ENCODE measurements at places on chromosomes 1 and 21.

- peak; percentile 3 for DNase-seq
Measured at GRCh38 chr1:13663969-13664368, 36.0 kb upstream of the PRDM2 start.

DNA sequence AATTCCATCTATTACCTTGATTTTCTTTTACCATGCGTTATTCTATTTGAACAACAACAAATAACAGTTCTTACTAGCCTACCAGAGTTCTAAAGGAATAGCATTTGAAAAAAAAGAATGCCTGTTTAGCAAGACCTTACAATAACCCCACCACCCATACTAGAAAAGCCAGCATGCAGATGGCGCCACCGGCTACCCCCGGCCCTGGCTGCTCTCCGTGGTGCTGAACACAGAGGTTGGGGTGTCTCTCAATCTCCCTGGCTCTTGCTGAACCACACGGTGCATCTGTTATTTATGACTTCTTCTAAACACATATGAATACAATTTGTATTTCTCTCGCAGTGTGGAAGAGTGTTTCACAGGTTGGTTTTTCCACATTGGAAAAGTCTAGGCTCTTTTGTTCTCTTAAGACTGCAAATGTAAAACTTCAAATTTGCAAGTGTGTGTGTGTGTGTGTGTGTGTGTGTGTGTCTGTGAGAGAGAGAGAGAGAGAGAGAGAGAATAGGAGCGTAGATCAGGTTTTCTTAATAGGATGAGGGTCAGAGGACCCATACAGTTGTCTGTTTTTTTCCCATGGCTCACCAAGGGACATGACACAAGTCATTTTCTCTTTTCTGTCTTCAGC lies 13.6 kb downstream of the GRIK3 start:
- no peak for DNase-seq

DNA sequence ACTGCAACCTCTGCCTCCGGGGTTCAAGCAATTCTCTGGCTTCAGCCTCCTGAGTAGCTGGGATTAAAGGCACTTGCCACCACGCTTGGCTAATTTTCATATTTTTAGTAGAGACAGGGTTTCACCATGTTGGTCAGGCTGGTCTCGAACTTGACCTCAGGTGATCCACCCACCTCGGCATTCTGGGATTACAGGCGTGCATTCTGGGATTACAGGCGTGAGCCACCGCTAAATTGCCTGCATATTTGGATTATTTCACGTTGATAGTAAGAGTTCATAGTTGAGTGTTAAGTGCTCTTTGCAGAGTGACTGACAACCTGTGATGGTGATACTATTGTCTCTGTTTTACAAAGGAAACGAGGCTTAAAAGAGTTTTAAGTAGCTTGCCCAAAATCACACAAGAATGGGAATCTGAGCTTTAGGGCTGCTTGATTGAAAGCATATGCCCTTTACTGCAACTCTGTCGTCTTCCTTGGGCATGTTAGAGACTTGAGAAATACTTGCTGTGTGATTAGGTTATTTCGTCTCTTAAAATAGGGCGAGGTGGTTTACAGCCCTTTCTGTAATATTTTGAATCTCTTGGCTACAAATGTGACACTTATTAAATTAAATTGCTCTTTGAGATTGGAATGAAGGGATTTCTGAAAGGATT lies 12.4 kb downstream of the CDC42 start:
- no peak for DNase-seq

- no peak for DNase-seq
Measured at GRCh38 chr1:246258250-246258649, 248.8 kb downstream of the SMYD3 start.

DNA sequence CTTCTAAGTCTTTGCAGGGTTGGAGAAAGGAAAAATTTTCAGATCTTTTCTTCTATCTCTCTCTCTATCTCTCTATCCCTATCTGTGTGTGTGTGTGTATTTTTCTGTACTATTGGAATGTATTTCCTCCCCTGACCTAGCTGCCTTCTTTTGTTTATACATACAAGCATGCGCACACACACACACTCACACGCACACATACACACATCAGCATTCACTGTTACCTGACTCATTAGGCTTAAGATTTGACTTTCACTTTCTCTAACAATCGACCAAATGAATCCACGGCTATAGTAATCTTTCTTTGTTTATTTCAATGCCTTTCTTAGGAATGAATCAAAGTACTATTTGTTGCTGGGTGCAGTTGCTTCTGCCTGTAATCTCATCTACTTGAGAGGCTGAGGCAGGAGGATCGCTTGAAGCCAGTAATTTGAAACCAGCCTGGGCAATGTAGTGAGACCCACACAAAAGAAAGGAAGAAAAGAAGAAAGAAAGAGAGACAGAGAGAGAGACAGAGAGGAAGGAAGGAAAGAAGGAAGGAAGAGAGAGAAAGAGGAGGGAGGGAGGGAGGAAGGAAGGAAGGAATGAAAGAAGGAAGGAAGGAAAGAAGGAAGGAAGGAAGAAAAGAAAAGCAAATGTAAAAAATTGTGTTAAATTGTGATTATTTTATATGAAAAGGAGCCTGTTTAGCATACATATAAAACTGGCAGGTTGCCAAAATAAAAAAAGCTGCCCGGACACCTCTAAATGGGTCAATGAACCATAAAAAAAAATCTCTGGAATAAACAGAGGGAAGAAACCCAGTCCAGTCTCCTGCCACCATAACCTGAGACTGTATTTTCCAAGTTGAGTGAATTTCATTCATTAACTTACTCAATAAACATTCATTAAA lies 206.8 kb downstream of the ZNF326 start:
- peak; percentile 2 for DNase-seq

GRCh38 chr1:113282893-113283285 lies 107.4 kb upstream of the MAGI3 start:
- no peak for DNase-seq

- DNase-seq = no peak
Measured at GRCh38 chr1:216457356-216457755, 34.1 kb upstream of the USH2A start.

DNA sequence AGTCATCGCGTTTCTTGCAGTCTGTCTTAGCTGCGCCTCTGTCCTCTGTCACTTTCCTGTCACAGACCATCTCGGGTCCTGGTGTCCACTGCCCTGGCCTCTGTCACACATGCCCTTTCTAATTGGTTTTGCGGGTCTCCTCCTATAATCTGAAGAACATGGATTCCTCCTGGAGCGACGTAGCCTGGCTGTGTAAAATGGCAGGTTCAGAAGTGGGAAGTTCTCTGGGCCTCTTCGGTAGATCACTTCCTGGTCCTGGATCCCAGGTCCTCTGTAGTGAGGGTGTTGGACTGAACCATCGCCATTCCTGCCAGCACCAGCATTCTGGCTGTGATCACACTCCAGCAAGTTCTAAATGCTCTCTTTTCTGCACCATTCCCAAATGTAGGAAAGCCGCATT lies 857 bp downstream of the FAM3B start:
- no peak for DNase-seq

GRCh38 chr1:195981448-195982139 lies 626.6 kb downstream of the KCNT2 start:
- DNase-seq = peak; percentile 61

GRCh38 chr21:38913120-38913892 lies 107.6 kb downstream of the ETS2 start:
- DNase-seq = peak; percentile 75

- no peak for DNase-seq
Measured at GRCh38 chr1:237105826-237106225, 63.8 kb downstream of the RYR2 start.

GRCh38 chr1:200153277-200154055 lies 126.0 kb downstream of the NR5A2 start:
- DNase-seq = no peak

GRCh38 chr1:221806984-221807383 lies 65.1 kb upstream of the DUSP10 start:
- no peak for DNase-seq

DNA sequence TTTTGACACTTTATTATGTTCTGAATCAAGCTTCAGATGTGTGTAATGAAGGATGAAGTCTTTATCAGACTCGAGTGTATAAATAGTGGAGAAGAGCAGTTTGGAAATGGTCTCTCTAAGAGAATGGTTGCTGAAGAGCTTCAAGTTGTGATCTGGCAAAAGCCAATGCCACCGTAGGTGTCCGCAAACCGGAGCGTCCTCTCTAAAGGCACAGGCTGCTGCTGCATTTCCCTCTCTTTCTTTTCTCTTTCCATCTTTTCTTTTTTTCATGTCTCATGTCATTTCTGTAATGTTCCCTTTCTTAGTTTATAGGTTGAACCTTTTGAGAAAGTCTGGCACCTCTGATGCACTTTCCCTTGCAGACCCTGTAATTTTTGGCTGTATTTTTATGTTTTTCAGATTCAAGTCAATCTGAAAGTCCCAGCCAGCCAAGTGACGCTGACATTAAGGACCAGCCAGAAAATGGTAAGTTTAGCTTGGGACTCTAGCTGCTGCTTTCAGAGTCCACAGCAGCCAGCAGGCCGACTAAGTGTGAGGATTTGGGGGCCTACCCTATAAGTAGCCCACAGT lies 194.8 kb downstream of the NFIA start:
- no peak for DNase-seq

DNA sequence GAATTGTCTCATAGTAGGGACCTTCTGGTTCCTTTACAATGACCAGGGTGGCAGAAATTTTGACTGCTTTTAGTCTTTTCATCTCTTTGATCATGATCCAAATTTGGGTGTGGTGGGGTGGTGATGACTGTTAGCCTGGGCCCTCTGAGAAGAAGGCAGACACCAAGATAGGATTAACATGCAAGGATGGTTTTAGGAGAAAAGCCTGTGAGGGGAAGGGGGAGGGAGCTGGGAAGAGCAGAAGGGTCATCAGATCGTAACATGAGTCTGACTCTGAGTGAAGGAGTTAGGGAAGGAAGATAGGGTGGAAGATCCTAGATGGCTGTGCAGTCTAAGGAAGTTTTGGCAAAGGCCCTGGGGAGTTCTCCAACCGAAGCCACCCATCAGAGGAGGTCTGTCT lies 28.5 kb upstream of the CAMSAP2 start:
- no peak for DNase-seq

DNA sequence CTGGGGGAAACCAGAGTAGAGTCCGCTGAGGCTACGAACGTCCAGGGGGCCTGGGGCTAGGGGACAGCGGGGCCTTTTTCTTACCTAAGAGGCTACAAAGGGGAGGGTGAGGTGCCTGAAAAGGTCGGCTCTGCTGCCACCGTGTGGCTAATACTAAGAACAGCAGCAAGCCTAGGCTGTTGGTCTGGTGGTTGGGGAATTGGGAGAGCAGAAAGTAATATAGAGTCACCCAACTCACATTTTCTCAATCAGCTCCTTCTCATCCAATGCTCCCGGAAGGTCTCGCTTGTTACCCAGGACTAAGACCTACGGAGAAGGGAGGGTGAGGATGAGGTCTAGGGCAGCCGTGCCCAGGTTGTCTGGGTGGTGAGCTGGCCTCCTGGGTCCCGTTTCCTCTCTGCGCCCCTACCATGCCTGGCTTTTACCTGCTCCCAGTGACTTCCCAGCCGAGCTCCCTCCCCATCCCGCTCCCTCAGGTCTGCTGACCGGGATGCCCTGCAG lies 9.3 kb downstream of the ARL8A start:
- peak; percentile 70 for DNase-seq

DNA sequence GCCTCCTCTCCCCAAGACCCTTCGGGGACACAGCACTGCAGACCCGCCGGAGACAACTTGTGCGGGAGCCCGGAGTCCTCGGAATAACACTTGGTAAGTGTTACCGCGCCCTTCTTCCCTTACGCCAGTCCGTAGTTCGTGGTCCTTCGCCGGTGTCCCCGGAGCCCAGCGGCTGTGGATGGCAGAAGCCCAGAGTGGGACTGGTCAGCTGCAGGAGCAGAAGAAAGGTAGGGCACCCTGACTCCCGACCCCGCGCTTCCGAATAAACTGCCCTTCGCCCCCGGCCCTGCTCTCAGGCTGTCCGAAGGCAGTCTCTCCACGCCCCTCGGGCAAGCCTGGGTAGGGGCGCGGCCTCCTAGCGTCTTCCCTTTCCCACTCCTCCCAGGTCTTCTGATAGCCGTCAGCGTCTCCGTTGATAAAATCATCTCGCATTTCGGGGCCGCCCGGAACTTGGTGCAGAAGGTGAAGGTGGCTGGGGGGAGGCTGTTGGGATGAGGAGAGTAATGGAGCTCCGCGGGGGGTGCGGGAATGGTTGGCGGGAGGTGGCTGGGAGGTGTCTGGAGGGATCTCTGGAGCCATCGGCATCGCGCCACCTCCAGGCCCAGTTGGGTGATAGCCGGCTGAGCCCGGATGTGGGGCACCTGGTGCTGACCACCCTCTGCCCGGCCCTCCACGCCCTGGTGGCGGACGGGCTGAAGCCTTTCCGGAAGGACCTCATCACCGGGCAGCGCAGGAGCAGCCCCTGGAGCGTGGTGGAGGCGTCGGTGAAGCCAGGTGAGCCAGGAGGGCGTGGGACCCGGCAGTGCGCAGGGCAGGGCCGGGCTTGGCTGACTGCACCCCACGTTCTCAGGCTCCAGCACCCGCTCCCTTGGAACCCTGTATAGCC lies 4.3 kb downstream of the RUSC1 start:
- DNase-seq = peak; percentile 32

GRCh38 chr1:19210772-19211549 lies 895 bp upstream of the UBR4 start:
- peak; percentile 14 for DNase-seq

- DNase-seq = no peak
Measured at GRCh38 chr1:183385340-183386144, 32.6 kb downstream of the NMNAT2 start.

GRCh38 chr1:193558491-193559028 lies 372.1 kb upstream of the B3GALT2 start:
- peak; percentile 93 for DNase-seq

DNA sequence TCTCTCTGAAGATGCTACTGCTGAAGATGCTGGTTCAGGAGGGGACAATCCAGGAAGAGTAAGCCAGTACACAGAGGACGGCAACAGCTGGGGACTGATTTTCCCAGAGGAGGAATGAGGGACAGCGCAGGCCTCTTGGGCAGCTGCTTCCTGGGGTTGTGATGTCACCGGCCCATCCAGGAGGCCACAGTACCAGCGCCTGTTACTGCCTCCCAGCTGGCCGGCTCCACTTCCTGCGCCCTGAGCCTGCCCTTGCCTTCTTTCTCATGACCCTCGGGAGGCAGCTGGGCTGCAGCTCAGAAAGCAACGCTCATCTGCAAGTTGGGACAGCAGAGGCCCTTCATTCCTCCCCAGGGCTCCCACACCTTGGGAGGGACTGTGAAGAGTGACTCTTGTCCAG lies 21.9 kb upstream of the ID3 start:
- DNase-seq = peak; percentile 85

DNA sequence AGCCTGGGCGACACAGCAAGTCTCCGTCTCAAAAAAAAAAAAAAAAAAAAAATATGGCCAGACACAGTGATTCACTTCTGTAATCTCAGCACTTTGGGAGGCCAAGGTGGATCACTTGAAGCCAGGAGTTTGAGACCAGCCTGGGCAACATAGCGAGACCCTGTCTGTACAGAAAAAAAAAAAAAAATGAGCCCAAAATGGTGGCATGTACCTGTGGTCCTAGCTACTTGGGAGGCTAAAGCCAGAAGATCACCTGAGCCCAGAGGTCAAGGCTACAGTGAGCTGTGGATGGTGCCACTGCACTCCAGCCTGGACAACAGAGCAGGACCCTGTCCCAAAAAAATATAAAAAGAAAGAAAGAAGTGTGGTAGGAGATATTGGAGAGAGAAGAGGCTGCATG lies 1.7 kb upstream of the TESK2 start:
- no peak for DNase-seq
